NCI-H187 (cell line): ENCODE measurements at places on chromosomes 5 and 9.

DNA sequence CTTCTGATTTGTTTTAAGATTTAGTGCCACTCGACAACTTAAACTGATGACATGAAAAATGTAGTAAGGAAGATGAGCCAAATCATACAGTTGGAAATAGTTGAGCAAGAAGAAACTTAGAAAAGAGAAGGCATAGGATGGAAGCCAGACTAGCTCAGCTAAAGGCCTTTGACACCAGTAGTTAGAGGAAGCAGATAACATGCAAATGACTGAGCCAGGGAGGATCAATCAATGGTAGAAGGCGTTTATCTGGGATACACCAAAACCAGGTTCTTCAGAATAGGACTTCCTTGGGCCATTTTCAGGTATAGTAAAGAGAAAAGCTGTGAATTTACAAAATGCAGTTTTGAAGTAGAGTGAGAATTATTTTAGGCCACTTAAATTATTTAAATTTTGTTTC lies 3.2 kb downstream of the TDRD7 start:
- DNase-seq = no peak

GRCh38 chr5:60395712-60396329 lies 304.1 kb downstream of the DEPDC1B start:
- DNase-seq = no peak

DNA sequence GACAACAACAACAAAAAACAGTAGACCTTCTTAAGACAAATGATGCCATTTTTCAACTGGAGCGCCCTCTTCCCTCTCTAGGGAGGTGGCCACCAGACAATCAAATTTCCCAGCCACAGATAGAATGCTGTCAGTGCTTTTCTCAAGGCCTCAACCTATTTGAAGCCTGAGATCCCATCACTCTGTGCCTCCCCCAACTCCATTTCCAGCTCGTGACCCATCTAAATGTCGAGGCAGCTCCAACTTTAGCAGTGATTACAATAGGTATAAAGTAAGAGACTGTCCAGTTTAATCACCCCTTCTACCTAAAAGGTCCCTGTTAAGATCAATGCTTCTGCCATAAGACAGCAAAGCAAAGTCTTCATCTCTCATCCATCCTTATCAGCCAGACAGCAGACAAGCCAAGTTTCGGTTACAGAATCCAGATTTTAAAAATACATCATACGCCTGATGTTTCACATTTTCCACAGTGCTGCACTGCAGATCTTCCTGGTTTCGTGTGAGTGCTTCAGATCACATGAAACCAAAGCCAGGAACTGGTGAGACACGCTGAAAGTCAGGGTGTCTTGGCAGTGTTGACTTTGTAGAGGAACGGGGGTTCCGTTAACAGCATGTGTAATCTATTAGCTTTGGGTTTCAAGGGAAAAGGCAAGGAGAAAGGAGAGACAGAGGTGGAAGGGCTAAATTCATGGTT lies 447.8 kb downstream of the ENC1 start:
- DNase-seq = no peak

DNA sequence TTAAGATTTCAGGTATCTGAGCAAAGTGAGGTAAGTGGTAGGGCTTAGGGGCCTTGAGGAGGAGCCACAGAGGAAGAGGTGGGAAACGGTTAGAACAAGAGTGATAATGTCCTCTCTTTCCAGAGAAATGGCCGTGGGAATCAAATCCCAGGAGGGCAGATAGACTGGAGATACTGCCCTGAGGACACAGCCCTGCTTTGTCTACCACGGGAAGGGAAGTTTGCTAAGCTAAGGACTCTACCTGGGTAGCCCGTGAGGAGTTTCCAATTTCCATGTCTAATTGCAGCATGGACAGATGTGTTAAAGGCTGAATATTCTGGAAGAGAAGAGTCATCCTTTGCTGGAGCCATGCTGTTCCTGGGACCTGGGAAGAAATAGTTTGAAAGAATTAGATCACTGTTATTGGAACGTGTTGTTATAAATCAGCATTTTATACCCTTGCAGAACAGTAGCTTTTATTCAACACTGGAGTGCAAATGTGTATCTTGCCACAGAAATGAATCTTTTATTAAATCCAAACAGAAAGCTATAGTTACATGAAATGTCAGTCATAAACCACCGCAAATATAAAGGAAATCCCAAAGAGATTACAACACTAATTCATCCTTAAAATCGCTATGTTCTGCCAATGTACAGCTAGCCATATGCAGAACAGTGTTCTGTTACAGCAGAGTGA lies 133.2 kb upstream of the LHFPL2 start:
- DNase-seq = no peak

- no peak for DNase-seq
Observed at GRCh38 chr5:83589786-83590185, 118.2 kb downstream of the VCAN start.

- DNase-seq = no peak
Observed at GRCh38 chr9:72305102-72305546, 59.9 kb downstream of the ZFAND5 start.

GRCh38 chr9:110351009-110351467 lies 13.4 kb upstream of the TXNDC8 start:
- DNase-seq = no peak

DNA sequence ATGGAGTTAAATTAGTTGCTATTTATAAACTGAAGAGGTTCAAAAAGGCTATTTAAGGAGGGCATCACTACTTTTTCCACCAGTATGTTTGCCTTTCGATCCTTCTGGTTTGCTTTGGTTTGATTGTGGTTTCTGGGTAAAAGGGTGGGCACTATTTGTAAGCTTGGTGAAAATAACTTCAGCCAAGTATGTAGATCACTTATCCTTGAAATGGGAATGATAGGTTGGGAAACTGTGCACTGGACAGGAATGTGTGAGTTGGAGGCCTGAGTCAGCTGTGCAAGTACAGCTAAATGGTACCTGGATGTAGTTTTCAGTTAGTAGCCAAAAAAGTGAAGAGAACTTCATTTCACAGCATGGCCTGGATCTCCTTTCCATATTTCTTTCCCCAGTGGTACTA lies 466.2 kb downstream of the ENC1 start:
- DNase-seq = no peak

GRCh38 chr5:154197801-154198491 lies 7.4 kb downstream of the GALNT10 start:
- peak; percentile 74 for DNase-seq

- DNase-seq = no peak
Observed at GRCh38 chr5:124631874-124632550, 114.4 kb downstream of the ZNF608 start.

GRCh38 chr9:5140151-5140550 lies 45.3 kb downstream of the INSL6 start:
- no peak for DNase-seq

- DNase-seq = no peak
Observed at GRCh38 chr5:135188233-135188914, 154.3 kb upstream of the PITX1 start.
